ENCODE measurements at places on chromosomes 1 and 21.
A peak's percentile ranks its signal among the peaks of the same experiment; 100 is the strongest.

- DNase-seq: no peak
Measured at GRCh38 chr1:234692966-234693580, 83.1 kb upstream of the IRF2BP2 start.

DNA sequence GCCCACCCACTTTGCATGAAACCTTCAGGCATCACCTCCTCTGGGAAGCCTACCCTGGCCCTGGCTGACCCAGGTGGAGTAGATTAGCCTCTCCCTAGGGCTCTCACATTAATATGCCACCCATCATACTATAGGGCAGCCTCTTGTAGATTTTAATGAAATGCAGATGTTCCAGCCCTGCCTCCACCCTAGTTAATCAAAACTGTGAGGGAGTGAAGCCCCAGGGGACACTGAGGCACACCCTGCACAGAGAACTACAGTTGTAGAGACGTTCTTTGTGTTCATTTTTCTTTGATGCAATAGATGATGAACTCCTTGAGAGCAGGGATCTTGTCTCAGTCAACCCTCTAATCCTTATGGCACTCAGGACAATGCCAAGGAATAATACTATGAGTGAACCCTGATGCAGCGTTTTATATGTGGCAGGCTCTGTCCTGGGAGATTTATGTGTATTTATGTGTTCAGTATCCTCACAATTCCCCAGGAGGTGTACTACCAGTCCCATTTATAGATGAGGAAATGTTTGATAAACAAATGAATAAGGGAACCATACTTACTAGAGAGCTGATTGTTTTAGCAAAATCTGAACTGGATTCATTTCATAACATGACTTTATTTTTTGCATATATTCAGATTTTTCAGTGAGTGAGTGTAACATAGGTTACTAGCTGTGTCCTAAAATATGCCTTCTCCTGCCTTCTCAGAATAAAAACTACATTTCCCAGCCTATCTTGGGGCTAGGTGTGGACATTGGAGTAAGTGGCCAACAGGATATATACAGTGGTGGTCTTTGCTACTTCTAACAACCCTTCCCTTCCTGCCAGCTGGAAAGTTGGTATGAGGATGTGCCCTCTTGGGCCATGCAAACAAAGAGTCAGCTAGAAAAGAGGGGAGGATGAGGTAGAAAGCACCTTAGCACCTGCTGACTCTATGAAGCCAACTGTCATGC lies 23.5 kb upstream of the PRELP start:
- DNase-seq: no peak

GRCh38 chr1:75067975-75068374 lies 66.2 kb upstream of the LHX8 start:
- no peak for DNase-seq

- no peak for DNase-seq
Measured at GRCh38 chr1:33257772-33258712, 1.8 kb downstream of the ZNF362 start.

DNA sequence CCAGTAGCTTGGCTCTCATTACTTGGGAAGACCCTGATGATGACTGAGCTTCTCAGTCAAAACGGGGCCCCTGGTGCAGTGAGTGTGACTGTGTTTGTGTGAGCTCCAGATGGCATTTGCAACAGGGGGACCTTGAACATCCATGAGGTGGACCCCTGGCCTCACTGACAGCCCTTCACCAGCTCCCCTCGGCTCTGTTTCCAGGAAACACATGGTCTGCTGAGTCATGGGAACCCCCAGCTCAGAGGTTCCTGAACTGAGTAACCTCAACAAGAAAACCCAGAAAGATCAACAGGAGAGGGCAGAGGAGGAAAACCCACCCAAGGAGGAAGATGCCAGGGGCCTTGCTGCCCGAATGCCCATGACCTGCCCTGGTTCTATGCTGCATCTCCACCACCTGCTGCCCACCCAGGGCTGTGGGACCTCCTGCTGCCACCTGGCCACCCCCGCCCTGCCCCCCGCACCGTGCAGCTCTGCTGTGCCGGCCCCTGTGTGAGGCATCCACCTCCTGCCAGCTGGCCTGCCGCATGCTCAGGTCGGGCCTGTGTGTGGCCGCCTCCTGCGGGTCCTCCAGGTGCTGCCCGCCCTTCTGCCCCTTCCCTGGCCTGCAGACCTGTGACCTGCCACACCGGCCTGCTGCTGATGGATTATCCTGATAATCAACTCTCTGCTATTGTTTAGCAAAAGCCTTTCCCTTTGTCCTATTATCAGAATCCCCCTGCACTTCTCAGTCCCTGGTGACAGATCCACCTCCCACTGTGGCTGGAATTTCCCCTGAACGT lies 4.2 kb upstream of the KRTAP12-1 start:
- DNase-seq: no peak

GRCh38 chr1:147292012-147292411 lies 49.5 kb downstream of the CHD1L start:
- DNase-seq: no peak

- no peak for DNase-seq
Measured at GRCh38 chr1:202282025-202282371, 59.7 kb downstream of the UBE2T start.

DNA sequence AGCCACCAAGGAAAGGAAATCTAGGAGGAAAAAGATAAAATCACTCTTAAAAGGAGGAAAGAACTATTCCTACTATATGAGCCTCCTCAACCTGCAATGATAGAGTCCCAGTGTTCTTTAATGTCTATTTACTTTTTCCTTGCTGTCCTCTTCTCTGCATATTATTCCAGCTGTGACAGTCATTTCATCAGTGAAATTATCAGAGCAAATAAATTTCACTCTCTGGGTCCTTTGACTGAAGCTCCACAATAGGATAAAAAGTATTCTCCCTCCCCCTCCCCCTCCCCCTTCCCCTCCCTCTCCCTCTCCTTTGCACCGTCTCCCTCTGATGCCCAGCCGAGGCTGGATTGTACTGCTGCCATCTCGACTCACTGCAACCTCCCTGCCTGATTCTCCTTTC lies 107.5 kb upstream of the DPT start:
- DNase-seq: no peak

DNA sequence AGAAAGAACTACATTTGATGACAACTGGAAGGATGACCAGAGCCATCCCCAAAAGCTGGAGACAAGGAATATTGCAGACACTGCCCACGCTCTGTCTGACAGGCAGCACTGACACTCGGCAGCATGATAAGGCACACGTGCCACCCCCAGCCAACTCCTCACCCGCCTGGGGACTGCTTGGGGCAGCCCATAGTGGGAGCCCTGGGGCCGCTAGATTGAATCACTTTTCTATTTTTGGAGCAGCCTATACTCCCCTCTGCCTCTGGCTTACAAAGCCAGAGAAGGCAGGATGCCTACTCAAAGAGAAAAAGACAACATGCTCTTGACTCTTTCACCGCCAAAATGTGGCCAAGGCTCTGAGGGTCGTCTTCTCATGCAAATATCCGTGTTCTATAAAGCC lies 1.3 kb downstream of the SMG5 start:
- DNase-seq: no peak

- DNase-seq: no peak
Measured at GRCh38 chr1:233294913-233295236, 650 bp downstream of the PCNX2 start.

DNA sequence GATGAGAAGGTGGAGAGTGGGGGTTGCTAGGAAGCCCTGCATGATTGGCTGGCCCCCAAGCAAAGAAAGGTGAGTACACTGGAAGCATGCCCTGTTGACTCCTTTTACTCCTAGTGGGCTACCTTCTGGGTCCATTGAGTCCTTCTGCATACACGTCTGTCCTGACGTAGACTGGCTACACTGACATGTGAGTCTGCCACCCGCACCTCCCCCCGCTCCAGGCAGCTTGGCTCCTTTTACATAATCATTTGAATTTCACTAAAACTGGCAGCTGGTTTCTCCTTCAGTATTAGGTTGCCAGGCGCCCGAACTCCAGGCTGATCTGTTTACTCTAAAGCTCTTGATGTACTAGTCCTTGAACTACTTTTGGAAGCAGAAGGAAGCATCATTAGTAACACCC lies 8.7 kb downstream of the MRPS21 start:
- DNase-seq: peak; percentile 99

- no peak for DNase-seq
Measured at GRCh38 chr1:44970317-44970716, 16.1 kb downstream of the EIF2B3 start.

DNA sequence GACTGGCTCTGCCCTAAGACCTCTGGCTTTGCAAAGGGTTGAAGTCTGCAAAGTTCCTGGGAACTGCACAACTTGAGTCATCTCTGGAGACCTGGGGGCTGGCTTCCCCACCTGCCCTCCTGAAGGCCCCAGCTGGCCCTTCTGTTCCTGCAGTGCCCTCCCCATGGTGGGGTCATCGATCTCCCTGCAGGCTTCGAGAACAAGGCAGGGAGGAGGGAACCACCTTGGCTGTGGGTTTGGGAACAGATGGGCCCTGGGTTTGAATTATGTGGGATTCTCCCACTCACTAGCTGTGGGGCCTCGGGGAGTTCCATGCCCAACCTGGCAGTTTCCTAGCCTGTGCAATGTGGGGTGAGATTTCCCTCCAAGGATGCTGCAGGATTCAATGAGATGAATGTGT lies 310.2 kb downstream of the PTPRU start:
- no peak for DNase-seq

DNA sequence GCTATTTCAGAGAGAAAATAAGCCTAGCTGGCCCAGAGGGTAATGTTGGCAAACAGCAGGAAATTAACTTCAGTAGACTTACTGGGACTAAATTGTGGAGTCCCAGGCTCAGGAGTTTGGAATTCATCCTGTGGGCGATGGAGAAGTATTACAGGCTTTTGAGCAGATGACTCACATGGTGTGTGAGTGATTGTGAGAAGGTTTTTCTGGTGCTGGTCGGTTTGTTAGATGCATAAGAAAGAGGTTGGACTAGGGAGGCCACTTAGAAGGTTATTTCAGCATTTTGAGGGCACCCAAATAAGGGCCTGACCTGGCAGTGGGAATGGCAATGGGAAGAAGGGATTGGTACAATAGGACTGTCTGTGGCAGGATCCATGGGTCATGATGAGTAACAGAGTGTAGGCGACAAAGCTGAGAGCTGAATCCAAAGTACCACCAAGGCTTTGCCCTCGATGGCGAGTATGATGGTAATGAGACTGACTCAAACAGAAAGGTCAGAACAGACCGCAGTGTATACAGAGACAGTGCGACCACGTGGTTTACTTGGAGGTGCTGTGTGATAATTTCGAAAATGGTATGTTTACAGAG lies 69.2 kb upstream of the KIF26B start:
- no peak for DNase-seq

- DNase-seq: no peak
Measured at GRCh38 chr21:17782051-17782450, 37.1 kb downstream of the C21orf91 start.

DNA sequence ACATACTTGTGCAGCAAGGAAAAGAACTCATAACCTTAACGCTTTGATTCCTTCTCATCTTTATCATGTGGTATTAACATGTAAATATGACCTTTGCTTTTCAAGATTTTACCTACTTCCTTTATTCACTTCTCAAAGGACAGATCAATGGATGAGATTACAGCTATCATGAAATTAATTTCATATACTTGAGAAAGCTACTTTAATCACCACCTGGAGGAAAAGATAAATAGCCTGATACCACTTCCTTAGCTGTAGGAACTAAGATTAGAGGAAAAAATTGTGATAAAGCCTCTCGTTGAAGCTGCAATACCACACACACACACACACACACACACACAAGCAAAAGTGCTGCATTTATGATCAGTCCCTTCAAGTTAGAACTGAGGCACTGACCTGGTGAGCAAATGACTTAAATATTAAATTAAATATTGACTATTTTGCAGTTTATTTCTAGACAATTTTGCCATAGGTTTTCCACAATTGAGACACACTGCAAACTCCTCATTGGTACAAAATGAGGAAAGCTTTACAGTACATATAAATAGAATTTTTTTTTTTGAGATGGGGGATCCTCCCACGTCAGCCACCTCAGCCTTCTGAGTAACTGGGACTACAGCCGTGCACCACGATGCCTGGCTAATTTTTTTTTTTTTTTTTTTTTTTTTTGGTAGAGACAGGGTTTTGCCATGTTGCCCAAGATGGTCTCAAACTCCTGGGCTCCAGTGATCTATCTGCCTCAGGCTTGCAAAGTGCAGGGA lies 27.2 kb upstream of the DMRTB1 start:
- DNase-seq: no peak

- no peak for DNase-seq
Measured at GRCh38 chr1:63326106-63326472, 3.7 kb downstream of the FOXD3 start.

DNA sequence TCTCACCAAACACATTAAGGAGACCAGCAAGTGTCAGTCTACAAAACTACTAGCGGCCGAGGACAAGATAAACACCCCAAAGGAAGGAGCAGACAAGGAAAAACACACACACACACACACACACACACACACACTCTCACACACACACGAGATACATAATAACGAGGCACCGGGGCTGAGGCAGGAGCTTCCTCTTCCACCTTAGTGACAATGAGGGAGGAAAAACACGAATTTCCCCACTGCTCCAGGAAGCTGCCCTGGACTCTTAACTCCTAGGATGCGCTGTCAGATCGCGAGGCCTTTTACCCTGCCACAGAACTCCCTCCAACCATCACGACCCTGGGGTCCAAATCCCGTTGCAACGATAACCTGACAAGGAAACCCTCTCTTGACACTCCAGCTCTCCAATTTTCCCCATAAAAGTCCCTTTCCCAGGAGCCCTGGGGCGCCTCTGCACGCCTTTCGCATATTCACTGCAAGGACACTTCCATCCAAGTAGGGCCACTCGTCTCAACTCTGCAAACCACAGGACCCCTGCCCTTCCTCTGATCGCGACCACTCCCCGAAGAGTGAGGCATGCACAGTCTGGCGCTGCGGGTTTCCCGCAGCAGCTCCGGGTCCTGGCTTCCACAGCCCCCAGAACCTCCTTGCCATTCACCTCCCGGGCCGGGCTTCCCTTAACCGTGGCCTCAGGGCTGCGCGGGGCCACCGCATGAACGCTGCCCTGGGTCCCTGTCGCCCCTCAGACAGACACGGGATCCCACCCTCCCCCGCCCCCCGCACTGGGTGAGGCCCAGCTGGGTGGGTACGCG lies 581 bp downstream of the ETV3 start:
- no peak for DNase-seq

GRCh38 chr1:234562334-234562733 lies 47.6 kb downstream of the IRF2BP2 start:
- DNase-seq: no peak

DNA sequence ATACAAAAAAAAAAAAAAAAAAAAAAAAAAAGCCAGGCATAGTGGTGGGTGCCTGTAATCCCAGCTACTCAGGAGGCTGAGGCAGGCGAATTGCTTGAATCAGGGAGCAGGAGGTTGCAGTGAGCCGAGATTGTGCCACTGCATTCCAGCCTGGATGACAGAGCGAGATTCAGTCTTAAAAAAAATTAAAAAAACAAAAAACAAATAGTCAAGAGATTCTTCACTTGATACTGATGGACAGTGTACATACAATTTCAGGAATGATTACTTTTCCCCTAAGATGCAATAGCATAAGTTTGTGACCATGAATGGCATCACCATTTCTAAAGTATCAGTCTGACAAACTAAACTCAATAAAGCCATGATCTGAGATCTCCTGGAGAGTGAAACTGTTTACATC lies 60.8 kb upstream of the IVNS1ABP start:
- DNase-seq: no peak

- no peak for DNase-seq
Measured at GRCh38 chr1:200103966-200104583, 76.6 kb downstream of the NR5A2 start.
